HFFc6 (cell line): ENCODE measurements at places on chromosomes 5 and 9. TPM values are rescaled to one million over a fixed set of nuclear protein-coding genes. Genes with fewer than 3 reads are reported as not detected.

- DNase-seq = no peak
- no peaks in the 10 kb centered on the region for H3K4me1 ChIP-seq
- no peaks in the 10 kb centered on the region for H3K36me3 ChIP-seq
- H3K27ac ChIP-seq = no peak overlapping the region
- no peak overlapping the region for H3K4me3 ChIP-seq
Measured at GRCh38 chr5:134053314-134053839, 48.6 kb upstream of the VDAC1 start.

GRCh38 chr5:134459491-134459890 lies 47.8 kb upstream of the CDKN2AIPNL start:
- H3K4me1 ChIP-seq = peaks cover 27% of the 10 kb centered on the region
- H3K27ac ChIP-seq = no peak overlapping the region
- no peaks in the 10 kb centered on the region for H3K36me3 ChIP-seq
- no peak for DNase-seq

GRCh38 chr9:92748233-92748497 lies 16.5 kb downstream of the BICD2 start:
- H3K27me3 ChIP-seq = peaks cover 1% of the 10 kb centered on the region
- H3K27ac ChIP-seq = peak overlapping the region; percentile 61; the same call in 1 of the 2 replicates
- no peak for DNase-seq
- H3K4me3 ChIP-seq = no peak overlapping the region

DNA sequence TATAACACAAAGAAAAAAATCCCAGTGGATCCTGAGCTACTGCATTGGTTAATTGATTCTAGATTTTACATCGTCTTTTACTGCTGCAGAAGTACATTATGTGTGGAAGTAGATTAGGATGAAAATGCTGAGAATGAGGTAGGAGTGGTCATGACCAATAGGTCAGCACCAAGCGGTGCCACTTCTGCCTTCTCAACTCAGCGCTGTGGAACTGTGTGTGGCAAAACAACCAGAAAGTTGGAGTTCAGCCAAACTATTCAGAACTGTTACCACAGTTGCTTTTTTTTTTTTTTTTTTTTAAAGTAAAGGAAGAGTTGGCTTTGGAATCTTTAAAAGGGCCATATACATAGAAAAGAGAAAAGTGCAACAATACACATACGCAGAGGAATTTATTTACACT lies 24.2 kb downstream of the POU5F2 start:
- H3K4me3 ChIP-seq = no peak overlapping the region
- H3K27ac ChIP-seq = no peak overlapping the region
- no peaks in the 10 kb centered on the region; the same call in 1 of the 2 replicates for H3K36me3 ChIP-seq

- H3K36me3 ChIP-seq = peaks cover 27% of the 10 kb centered on the region
- H3K27ac ChIP-seq = no peak overlapping the region
- no peak overlapping the region for H3K4me3 ChIP-seq
- no peak for DNase-seq
- peaks cover 4% of the 10 kb centered on the region; the same call in 1 of the 2 replicates for H3K27me3 ChIP-seq
- H3K4me1 ChIP-seq = no peaks in the 10 kb centered on the region
Measured at GRCh38 chr5:16757989-16758501, 141.2 kb upstream of the RETREG1 start.

Gene TAS2R1
- not detected in 3 replicates for total RNA-seq

Gene PCDHB9
- total RNA-seq = 1.4 to 3.3 TPM (median 2.5 TPM) in 3 replicates

GRCh38 chr9:104993291-104993963 lies 65.5 kb upstream of the ABCA1 start:
- peak overlapping the region; percentile 12; the same call in 1 of the 2 replicates for H3K4me3 ChIP-seq
- peak overlapping the region; percentile 73 for H3K27ac ChIP-seq
- H3K27me3 ChIP-seq = no peaks in the 10 kb centered on the region; the same call in 1 of the 2 replicates
- no peaks in the 10 kb centered on the region for H3K36me3 ChIP-seq
- H3K4me1 ChIP-seq = peaks cover 48% of the 10 kb centered on the region

Gene TLN1
- 468 to 541 TPM (median 472 TPM) in 3 replicates for total RNA-seq

- no peak overlapping the region for H3K27ac ChIP-seq
- no peak overlapping the region for H3K4me3 ChIP-seq
- H3K27me3 ChIP-seq = peaks cover 21% of the 10 kb centered on the region
- H3K4me1 ChIP-seq = no peaks in the 10 kb centered on the region
- DNase-seq = no peak
Measured at GRCh38 chr9:38622288-38622674, 1.9 kb upstream of the ANKRD18A start.

- no peak for DNase-seq
- H3K4me1 ChIP-seq = peaks cover 23% of the 10 kb centered on the region
- H3K27ac ChIP-seq = no peak overlapping the region
- H3K36me3 ChIP-seq = peaks cover 11% of the 10 kb centered on the region
Measured at GRCh38 chr9:83628540-83628939, 5.6 kb downstream of the IDNK start.

GRCh38 chr9:37913480-37914153 lies 9.7 kb upstream of the SLC25A51 start:
- H3K4me3 ChIP-seq = no peak overlapping the region; the same call in 1 of the 2 replicates
- H3K27ac ChIP-seq = peak overlapping the region; percentile 10
- H3K36me3 ChIP-seq = peaks cover 5% of the 10 kb centered on the region; the same call in 1 of the 2 replicates
- peak; percentile 73 for DNase-seq
- H3K4me1 ChIP-seq = peaks cover 14% of the 10 kb centered on the region
- peaks cover 19% of the 10 kb centered on the region for H3K27me3 ChIP-seq

- no peak overlapping the region; the same call in 1 of the 2 replicates for H3K27ac ChIP-seq
- no peak overlapping the region for H3K4me3 ChIP-seq
- no peaks in the 10 kb centered on the region; the same call in 1 of the 2 replicates for H3K27me3 ChIP-seq
- peaks cover 32% of the 10 kb centered on the region for H3K4me1 ChIP-seq
- no peaks in the 10 kb centered on the region for H3K36me3 ChIP-seq
- no peak for DNase-seq
Measured at GRCh38 chr9:136997830-136998234, 1.5 kb upstream of the CLIC3 start.

DNA sequence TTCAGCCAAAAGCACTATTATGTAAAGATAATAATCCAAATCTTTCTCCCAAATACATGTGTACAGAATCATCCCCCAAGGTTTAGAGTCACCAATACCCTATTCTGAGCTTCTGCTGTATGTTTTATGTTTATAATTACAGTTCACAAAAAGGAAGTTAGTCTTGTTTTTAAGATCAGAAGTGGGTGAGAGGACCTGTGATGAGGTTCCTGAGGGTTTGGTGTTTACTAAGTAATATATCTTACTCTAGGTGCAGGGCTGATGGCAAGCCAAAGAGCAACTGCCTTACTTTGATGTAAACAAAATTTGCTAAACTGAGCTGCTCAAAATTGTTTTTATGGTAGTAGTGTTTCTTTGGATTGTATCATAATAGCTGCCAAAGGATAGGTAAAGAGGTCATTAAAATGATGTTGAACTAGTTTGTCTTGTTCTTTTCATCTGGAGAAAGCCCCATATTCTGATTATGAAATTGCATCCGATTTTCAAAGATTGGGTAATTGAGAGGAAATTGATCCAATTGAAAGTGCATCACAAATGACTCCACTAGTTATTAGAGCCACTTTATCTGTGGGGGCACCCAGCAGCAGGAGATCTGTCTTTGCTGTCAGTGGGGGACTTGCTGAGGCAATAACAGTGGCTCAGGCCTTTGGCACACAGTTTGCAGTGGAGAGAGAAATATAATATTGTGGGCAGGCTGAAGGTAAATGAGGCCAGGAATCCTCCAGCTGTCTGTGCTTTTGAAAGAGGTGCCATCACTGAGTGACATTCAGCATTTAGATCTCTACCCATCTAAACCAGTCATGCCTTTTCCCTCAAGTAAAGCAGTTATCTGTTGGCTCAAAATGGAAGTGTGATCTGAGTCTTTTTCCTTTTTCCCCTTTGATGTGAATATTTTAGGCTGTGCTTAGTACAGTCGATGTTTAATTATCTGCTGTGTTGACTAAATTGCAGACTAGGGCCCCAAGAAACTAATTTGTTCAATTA lies 14.1 kb downstream of the TRIM32 start:
- 0 out of 2 replicates have a peak overlapping the region, but pooled peaks have one; percentile 13 for H3K4me3 ChIP-seq
- peak overlapping the region; percentile 57 for H3K27ac ChIP-seq
- H3K27me3 ChIP-seq = no peaks in the 10 kb centered on the region

GRCh38 chr9:72276429-72276828 lies 88.6 kb downstream of the ZFAND5 start:
- no peak overlapping the region for H3K27ac ChIP-seq
- peaks cover 12% of the 10 kb centered on the region; the same call in 1 of the 2 replicates for H3K27me3 ChIP-seq
- peaks cover 7% of the 10 kb centered on the region for H3K4me1 ChIP-seq

Gene GFI1B
- not detected in 3 replicates for total RNA-seq

Gene KCNV2
- total RNA-seq = not detected in 3 replicates
